CD4-positive, alpha-beta T cell treated with Interleukin-6 at 100 ng/mL for 8 hours (primary cell): ENCODE measurements at places on chromosomes 3 and 15.

DNA sequence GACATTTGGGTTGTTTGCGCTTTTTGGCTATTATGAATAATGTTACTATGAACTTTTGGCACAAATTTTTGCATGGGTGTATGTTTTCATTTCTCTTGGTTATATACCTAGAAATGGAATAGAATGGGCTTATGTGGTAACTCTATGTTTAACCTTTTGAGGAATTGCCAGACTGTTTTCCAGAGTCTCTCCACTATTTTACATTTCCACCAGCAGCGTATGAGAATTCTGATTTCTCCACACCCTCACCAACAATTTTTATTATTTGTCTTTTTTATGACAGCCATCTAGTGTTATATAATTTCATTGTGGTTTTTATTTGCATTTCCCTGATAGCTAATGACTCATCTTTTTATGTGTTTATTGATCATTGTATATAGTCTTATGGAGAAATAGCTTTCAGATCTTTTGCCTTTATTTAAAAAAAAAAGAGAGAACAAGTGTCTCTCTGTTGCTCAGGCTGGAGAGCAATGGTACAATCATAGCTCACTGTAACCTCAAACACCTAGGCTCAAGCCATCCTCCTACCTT lies 247.2 kb downstream of the OPA1 start:
- DNase-seq: no peak

- DNase-seq: no peak
Measured at GRCh38 chr3:144181062-144181461, 209.4 kb downstream of the DIPK2A start.

GRCh38 chr3:71694358-71694999 lies 30.7 kb downstream of the EIF4E3 start:
- DNase-seq: no peak

DNA sequence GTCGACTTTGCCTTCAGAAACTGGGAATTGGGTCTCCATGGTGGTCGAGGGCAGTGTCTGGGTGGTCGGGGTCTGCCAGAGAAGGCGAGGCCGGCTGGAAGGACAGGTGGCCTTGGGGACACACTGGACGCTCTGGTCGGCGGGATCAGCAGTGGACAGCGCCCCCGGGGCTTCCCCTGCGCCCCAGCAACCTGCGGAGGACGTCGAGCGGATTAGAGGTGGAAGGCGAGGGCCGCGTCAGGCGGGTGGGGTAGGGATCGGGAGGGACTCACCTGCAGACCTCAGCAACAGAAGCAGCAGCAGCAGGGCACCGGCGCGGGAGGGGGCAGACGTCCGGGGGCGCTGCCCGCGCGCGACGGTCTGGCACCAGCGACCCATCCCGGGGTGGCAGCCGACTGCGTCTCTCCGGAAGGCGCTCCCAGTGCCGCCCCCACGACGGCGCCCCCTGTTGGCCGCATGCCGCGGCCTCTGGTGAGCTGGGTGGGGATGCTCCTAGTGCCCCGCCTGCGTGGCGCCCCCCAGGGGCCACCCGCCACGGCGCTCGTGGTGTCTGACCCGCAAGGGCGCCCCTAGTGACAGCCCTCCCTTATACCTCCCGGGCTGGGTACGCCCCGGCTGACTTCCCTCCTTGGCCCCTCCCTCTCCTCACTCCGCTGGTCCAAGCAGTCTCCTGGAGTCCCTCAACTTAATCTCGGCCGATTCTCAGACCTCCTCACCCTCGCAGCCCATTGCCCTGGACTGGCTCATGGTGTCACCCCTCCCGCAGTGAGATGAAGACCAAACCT lies at the start of gene PRSS50:
TSS of gene PRSS50 (minus strand) at position 423 of the 785 bp plus-strand sequence. CDS start at position 378, 45 bp downstream.
- no peak for DNase-seq

DNA sequence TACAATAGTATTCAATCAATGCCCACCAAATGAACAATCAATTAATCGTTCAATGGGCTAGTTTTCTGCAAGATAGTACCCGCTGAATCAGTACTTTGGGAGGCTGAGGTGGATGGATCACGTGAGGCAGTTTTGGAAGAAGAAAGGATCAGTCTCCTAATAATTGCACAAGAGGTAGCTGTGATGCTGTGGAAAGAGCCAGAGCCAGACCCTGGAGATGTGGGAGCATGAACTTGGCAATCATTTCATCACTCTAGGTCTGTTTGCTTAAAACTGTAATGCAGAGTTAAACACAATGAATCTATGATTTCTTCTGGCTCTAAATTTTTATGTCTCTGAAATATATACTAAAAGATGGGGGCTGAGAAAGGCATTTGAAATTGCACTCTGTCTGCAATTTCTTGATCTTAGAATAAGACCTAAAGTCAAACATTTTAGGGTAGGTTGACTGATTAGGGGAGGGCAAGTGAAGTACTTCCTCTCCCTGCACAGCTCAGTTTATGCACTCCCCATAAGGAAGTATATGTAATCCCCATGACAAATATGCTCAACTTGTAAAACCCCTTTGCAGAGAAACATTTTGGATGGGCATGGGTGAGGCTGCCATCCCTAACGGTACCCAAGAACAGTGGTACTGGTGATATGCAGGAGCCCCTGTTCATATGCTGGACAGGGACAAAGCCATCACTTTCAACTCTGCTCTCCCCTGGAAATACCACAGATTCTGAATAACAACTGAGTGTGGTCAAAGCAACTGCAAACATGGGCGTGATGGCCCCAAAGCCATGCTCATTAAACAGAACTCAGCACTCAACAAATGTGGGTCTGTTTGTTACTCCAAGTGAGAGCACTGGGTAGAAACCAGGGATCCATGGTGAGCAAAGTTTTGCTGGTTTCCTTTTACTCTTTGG lies 28.6 kb upstream of the SPATA12 start:
- DNase-seq: no peak

DNA sequence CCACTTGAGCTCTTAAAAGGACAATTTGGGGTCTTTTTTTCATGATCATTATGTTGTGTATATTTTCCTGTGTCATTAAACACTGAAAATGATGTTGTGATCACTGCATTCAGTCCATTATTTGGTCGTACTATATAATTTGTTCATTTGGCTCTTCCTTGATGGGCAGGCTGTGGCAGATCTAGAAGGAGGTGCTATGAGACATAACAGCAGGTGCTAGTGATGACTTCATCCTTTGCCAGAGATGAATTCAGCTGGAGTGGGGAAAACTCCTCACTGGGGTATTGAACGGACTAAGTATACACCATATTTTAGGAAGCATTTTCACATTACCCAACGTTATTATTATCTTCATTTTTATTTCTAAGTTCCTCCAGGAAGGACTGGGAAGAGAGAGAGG lies 12.0 kb downstream of the CMTM7 start:
- no peak for DNase-seq

- no peak for DNase-seq
Measured at GRCh38 chr3:38687321-38687720, 37.8 kb upstream of the SCN5A start.
